Stimulated activated CD8-positive, alpha-beta memory T cell treated with anti-CD3 and anti-CD28 coated beads, Interleukin-4, amount 100 ng/mL, for 1 hour (primary cell): ENCODE measurements at places on chromosomes 2 and 18.

GRCh38 chr2:135373702-135374101 is 157.3 kb downstream of the ZRANB3 start:
- DNase-seq = no peak

GRCh38 chr18:404061-404636 is 96.4 kb downstream of the COLEC12 start:
- DNase-seq = no peak

DNA sequence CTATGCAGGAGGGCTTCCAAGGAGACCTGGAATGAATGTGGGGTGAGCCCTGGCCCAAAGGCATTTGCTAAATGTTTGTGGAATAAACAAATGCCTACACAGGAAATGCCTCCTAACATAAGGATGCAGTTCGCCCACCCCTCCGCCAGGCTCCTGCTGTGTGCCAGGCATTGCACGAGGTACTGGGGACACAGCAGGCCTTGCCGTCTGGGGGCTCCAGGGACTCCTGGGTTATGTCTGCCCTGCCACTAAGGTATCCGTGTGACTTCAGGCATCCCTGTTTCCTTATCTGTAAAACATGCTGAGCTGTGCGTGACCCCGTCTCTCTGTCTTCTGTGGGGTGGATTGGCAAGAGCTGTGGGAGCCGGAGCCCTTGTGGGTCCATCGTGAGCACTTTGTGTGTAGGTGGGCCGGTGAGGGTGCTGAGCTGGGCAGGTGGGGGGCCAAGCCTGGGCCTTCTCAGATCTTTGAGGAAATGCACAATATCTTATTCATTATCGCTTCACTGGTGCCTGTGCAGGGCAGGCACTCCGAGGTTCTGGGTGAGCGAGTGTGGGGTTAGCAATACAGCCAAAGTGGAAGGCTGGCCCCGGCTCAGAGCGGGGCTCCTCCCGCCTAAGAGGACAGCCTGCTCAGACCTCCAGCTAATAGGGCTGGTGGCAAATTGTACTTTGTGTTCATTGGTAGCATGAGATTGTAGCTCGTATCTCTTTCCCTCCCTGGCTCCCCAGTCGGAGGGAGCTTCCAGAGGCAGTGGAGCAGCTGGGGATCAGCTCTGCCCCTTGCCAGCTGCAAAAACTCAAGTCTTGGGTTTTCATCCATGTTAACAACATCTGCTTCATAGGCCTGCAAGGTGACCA is 126.8 kb downstream of the GLI2 start:
- DNase-seq = no peak

DNA sequence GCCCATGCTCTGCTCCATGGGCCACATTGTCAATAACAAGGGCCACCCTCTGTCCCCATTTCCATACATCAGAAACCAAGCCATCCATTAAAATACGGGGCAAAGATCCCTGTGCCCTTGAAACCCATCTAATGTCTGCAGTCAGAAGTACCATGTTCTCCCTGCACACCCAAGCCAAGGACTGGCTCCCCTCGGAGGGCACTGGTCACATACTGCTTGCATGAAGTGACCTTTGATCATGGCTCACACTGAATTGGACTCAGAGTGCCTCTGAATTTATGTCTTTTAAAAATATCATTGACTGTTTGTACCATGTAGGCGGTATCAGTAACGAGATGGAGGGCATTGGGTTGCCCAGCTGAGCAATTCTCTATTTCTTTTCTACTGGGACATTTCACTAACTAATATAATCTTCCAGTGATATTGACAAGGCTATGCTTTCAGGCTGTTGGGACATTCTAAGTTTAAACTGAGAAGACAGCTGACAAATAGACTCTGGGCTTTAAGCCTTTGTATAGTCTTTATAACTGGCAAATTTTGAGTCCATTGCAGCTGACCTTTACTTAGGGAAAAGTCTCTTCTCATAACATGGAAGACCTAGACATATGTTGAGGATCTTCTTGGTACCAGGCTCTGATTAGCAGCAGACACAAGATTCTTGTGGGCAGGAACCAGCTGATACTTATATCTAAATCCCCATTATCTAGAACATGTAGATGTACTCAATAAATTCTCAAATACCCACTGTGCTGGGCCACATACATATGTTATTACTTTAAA is 214.3 kb downstream of the MYCN start:
- no peak for DNase-seq

DNA sequence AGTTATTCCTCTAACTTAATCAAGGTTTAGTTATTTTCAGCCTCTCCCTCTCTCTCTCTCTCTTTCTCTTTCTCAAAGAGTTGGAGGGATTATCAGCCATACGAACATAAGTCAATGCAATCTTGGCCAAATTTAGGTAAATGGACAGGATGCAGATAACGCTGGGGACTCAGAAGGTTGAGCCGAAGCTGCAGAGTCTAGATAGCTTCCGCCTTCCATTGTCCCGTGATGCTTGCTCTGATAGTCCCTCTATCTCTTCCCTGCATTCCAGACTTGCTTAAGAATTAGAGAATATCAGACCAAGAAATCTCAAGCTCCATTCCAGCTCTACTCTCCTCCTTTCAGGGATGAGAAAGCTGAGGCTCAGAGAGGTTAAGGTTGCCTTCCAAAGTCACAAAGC is 502.8 kb upstream of the TNP1 start:
- DNase-seq = no peak

DNA sequence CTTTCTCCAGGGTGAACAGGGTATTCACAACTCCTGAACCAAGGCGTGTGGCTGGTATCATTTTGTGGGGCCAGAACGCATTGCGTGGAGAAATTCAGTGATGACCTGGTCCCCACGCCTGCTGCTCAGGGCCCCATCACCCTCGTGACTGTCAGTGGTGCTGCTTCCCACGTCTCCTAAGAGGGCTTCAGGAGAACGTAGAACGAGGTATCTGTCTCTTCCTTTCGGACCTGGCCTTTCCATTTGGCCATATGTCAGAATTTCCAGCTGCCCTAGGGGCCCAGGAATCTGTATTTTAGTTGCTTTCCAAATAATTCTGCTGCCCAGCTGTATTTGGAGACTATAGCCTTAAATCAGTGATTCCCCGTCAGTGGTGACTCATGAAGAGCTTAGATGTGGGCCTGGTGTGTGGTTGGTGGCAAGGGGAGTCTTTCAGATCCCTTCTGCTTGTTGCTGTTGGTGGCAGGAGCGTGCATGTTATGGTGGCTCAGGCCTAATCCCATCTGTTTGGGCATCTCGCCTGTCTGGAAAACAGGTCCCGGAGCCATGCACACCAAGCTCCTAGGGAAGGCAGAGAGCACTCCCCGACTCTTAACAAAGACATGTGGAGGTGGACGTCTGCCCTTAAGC is 56.4 kb downstream of the NPAS2 start:
- no peak for DNase-seq

DNA sequence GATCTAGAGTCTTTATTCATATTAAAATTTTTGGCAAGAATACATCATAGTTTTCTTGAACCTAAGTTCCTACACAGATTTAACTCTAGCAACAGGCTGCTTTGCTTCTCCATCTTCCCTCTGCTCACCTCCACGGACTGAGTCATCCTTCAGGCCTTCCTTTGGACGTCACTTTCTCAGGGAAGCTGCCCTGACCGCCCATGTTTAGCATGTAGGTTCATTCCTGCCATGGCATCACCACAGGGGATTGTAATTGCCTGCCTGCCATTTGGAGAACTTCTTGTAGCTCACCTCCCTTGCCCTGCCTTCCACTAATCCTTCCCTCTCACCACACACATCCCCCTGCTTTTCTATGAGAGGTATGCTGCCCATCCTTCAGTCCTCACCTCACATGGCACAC is 43.9 kb upstream of the B3GNT2 start:
- no peak for DNase-seq

DNA sequence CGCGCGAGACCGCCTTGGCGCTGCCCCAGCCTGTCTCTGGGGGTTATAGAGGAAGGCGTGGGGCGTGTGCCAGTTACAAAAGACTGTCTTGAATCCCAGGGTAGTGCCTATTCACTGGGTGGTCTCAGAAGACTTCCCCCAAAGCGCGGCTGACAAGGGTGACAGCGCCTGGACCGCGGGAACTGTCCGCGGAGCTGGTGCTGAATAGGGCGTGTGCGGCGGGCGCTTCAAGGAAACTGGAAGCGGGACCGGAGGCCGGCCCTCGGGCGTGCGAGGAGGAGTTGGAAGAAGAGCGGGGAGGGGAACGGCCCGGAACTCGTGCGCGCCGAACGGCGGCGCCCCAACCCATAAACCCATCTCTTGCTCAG is 2.3 kb downstream of the EGR4 start:
- no peak for DNase-seq

DNA sequence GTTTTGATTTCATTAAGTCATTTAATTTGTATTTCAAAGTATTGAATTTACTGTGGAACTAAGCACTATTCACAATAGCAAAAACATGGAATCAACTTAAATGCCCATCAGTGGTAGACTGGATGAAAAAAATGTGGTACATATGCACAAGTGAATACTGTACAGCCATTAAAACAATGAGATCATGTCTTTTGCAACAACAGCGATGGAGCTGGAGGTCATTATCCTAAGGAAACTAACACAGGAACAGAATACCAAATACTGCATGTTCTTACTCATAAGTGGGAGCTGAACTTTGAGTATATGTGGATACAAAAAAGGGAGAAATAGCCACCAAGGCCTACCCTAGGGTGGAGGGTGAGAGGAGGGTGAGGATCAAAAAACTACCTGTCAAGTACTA is 164.4 kb downstream of the BABAM2 start:
- DNase-seq = no peak

DNA sequence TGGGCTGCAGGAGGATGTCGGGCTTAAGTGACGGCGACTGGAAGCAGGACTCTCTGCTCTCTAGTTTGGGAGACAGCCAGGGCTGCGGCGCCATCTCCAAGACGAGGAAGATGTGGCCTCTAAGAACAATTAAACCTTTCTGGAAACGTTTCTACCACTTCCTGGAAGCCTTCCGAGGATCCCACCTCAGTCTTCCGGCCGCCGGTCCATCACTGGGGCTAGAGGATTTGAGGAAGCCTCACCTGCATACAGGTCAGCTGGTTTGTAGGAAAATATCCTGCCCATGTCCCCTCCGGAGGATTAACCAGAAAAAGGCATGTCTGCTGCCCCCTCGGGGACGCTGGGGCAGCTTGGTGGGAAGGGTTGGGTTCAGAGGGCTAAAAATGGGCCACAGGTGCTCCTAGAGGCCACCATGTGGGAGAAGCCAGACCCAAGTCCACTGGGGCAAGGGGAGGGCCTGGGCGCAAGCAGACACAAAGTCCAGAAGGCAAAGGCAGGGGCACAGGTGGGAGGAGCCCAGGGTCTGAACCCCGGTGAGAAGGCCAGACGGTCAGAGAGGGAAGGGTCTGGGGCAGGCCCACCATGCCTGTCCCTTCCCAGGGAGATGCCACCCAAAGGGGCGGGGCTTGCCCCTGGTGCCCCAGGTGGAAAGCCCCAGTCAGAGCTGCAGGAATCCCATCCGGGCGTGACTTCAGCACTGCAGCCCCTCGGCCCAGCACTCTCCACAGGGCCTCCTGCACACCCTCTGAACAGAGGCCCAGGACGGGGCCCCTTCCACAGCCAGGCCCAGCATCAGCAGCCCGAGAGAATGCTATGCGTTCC is 82.2 kb upstream of the ID2 start:
- no peak for DNase-seq

- no peak for DNase-seq
Observed at GRCh38 chr2:135052997-135053474, 944 bp downstream of the RAB3GAP1 start.

DNA sequence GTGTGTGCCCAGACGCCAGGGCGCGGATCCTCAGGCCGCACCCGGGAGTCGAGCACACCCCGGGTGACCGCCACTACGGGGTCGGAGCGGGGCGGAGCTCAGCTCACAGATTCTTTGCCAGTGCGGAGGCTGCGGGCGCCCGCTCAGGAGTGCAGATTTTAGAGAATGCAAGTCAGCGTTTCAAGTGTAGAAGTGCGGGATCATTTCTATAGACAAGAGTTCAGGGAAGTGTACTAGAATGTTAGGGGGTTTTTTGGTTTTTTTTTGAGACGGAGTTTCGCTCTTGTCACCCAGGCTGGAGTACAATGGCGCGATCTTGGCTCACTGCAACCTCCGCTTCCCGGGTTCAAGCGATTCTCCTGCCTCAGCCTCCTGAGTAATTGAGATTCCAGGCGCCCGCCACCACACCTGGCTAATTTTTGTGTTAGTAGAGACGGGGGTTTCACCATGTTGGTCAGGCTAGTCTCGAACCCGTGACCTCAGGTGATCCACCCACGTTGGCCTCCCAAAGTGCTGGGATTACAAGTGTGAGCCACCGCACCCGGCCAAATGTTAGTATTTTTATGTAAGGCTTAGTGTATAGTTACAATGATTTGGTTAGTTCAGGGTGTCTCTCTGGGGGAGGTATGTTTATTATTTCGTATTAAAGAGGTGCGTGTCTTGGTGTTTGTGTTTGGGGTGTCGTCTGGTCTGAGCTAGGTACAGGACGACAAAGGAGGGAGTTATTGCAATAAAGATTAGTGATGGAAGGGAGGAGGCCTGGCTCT is 619 bp upstream of the FAM168B start:
- no peak for DNase-seq

GRCh38 chr18:36294031-36294430 is 3.5 kb upstream of the FHOD3 start:
- DNase-seq = no peak

GRCh38 chr2:27906074-27906473 is 15.5 kb downstream of the BABAM2 start:
- DNase-seq = no peak

GRCh38 chr2:161068670-161069069 is 91.6 kb upstream of the TANK start:
- DNase-seq = no peak

- no peak for DNase-seq
Observed at GRCh38 chr2:155944218-155944617, 388.3 kb downstream of the NR4A2 start.

DNA sequence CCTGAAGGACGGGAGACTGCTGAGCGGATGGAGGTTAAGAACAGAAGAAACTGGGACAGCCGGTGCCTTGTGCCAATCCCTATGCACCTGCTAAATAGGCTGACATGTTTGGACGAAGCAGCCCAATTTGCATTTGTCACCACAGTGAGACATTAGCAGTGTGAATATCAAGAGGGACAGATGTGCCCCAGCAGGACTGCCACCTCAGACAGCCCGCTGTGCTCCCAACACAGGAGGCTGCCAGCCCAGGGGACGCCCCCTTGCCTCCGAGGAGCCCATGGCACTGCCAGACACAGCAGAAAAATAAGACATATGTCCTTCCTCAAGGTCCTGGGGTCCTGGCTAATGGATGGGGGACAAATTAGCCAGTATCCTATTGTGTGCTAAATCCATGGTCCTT is 306.7 kb upstream of the POU3F3 start:
- DNase-seq = no peak
